ENCODE measurements at places on chromosomes 13 and 19. TPM values are rescaled to one million over a fixed set of nuclear protein-coding genes. Genes with fewer than 3 reads are reported as not detected.

SGTA gene
- 49.3 TPM for total RNA-seq

ICAM3 gene
- 169 TPM for total RNA-seq

TYROBP gene
- not detected for total RNA-seq

SHISA7 gene
- not detected for total RNA-seq

TBCB gene
- total RNA-seq: 141 TPM

LAIR1 gene
- 71.6 TPM for total RNA-seq

Measured in activated CD8-positive, alpha-beta memory T cell treated with anti-CD3 and anti-CD28 coated beads, Interleukin-2, amount 10 ng/mL, durations not matched to agents 7 days and 5 days (primary cell).